ENCODE measurements at places on chromosomes 13 and 19. TPM values are rescaled to one million over a fixed set of nuclear protein-coding genes. Genes with fewer than 3 reads are reported as not detected.

- DNase-seq, result no peak
Observed at GRCh38 chr19:29056535-29056934, 156.4 kb downstream of the UQCRFS1 start.

DNA sequence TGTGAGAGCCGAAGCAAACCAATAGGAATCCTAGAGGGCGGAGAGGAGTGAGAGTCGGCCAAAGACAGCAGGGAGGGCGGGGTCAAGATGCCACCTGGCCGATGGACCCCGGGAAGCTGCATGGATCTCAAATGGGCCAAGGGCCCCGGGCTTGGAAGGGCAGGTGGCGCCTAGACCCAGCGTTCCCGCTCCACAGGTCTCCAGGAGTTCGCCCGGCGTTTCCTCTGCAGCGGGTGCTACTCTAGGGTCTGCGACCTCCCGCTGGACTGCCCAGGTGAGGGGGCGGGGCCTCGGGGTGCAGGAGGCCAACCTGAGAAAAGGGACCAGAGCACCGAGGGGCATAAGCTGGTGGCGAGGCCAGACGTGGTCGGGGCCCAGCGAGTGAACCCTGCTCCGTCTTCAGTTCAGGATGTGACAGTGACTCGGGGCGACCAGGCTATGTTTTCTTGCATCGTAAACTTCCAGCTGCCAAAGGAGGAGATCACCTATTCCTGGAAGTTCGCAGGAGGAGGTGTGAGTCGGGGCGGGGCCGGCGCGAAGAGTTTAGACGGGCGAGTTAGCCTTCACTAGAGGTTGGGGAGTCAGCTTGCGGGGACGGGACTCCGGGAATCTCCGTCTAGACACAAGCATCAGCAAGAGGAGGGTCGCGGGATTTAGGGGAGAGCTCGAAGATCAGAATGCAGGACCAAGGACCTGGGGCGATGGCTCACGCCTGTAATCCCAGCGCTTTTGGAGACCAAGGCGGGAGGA is 9.9 kb downstream of the SPACA6 start:
- DNase-seq, result no peak

GRCh38 chr19:940591-941291 is 14.9 kb downstream of the ARID3A start:
- DNase-seq, result peak; percentile 56

DNA sequence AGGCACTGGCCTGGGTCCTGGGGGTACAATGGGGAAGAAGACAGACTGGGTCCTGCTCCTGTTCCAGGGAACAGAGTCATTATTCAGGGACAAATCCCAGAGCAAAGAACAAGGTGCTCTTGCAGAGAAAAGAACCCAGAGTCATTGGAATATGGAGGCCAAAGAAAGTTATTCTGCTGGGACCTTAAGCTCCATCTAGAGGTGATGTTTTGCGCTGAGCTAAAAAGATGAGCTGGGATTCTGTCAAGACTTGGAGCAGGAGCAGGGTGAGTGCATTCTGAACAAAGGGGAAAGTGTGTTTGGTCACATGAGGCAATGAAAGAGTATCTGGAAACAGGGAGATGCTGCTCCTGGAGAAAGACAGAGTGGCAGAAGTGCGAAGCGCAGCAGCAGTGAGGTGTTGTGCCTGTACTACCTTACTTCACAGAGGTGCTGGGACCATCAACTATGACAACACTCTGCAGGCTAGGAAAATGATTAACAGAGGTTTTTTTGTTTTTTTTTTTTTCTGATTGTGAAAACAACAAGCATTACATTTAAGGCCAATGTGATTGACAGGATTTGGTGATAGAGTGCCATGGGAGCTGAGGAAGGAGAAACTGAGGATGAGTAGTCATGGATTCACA is 95.3 kb upstream of the TNFSF11 start:
- no peak for DNase-seq

GRCh38 chr13:23506807-23507291 is 63.4 kb upstream of the TNFRSF19 start:
- DNase-seq, result no peak

- no peak for DNase-seq
Observed at GRCh38 chr13:29131881-29132668, 311.9 kb downstream of the MTUS2 start.

DNA sequence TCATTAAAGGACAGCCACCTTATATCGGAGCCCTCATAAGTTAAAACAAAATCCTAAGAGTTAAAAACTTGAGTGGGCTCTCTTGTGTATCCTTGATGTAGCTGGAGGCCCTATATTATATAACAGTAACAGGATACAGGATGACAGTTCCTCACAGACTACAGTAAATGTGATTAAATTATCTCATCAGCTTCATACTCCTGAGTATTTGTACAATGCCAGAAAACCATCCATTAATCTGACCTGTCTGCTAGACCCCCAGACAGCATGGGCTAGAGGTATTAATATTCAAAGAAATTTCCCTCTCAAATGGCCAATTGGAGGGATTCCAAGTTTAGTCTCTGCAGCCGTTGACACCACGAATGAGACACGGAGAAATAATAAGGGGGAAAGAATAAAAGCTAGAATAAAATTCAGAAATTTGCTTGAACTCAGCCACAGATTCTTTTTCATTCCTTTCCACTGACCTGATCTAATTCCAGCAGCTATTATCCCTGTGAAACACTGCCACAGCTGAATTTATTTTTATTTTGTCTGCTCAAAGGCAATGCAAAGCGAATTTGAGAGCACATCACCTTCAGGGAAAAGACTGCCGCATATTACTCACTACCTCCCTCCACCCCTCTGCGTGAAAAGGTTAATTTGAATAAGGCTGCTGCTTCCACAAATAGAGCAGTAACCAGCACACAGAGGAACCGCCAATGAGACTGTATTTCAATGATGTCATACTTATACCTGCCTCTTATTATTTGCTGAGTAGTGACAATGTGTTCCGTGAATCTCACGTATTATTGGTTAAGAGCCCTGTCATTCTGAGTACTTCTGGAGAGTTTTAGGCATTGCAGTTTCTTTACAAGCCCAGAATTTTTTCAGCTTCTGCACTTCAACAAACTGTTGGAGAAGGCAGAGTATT is 155.9 kb upstream of the KLF12 start:
- peak; percentile 57 for DNase-seq

DNA sequence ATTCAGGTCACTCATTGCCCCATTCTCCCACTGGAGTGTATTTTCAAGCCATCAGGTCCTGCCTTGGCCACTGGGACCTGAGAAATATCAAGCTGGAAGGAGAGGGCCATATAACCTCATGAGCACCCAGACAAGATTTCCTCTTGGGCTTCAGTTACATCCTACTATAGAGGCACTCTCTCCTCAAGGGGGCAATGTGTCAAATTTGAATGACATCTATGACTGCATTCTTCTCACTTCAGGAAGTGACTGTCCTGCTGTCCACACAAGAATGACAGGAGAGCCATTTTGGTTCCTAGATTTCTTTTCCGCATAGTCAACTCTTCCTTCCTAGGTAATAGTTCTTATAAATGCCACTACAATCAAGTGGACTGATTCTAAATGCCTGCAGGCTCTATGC is 416.2 kb downstream of the DIAPH3 start:
- DNase-seq, result no peak

- DNase-seq, result no peak
Observed at GRCh38 chr13:49584771-49585182, 581 bp downstream of the RCBTB1 start.

Gene OR7C1
- total RNA-seq, result not detected

Gene PVR
- 14.5 TPM for total RNA-seq

Gene C2CD4C
- total RNA-seq, result 0.19 TPM

Gene CIRBP
- total RNA-seq, result 216 TPM
